ENCODE measurements at places on chromosomes 1 and 21. TPM values are rescaled to one million over a fixed set of nuclear protein-coding genes. Genes with fewer than 3 reads are reported as not detected.

Gene S100A8
- not detected for total RNA-seq

Gene OR2AK2
- total RNA-seq, result not detected

Gene ZBTB8A
- 10.4 TPM for total RNA-seq

Gene LCE1E
- not detected for total RNA-seq

Gene KRTAP19-1
- not detected for total RNA-seq

Gene TENT5C
- total RNA-seq, result 0.07 TPM
